Type B pancreatic cell (in vitro differentiated cells): ENCODE measurements at places on chromosomes 7 and 10.
A peak's percentile ranks its signal among the peaks of the same experiment; 100 is the strongest.

DNA sequence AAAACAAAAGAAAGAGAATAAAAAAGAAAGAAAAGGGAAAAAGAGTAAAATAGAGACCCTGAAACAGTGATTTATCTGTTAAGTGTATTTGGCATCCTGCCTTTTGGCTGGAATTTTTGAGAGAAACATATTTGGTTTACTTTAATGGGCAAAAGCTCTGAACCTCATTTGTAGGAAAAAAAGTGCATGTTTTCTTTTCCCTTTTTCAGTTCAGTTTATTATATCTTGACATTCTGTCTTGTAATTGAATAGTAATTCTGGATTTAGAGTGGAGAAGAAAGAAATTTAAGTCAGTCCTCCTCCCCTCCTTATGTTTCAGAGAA, 69.5 kb downstream of the ARID5B start:
- H3K4me3 ChIP-seq = peak overlapping the region; percentile 4
- no peak for DNase-seq
- no peaks in the 10 kb centered on the region for H3K27me3 ChIP-seq
- H3K27ac ChIP-seq = peak overlapping the region; percentile 32

DNA sequence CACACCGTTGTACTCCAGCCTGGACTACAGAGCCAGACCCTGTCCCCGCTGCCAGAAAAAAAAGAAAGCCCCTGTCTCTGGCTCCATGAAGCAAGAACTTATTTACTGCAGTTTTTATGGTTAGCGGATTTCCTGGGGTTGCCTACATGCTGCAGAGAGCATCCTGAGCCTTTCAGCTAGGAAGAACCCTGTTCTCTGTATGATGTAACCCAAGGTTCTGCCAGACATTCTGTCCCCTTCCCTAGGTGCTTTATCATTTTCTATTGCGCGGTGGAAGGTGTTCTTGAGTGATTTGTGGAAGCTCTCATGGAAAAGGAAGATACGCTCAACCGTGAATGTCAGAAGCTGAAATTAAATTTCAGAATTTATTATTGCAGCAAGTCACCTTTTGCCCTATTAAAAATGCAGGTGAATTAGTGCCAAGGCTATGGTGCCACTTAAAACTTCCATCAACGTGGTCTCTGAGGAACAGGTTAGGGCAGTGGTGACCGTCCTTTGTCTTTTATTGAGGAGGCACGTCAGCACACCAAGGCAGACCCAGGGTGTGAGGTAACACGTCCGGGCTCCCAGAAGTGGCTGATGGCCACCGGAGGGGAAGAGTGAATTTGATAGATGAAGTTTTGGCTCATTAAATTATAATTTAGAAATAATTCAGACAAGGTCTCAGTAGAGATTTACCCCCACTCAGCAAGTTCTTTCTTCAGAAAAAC, 273.1 kb downstream of the PHTF2 start:
- no peaks in the 10 kb centered on the region for H3K4me1 ChIP-seq
- H3K36me3 ChIP-seq = no peaks in the 10 kb centered on the region
- H3K27ac ChIP-seq = no peak overlapping the region
- peaks cover 8% of the 10 kb centered on the region for H3K27me3 ChIP-seq

DNA sequence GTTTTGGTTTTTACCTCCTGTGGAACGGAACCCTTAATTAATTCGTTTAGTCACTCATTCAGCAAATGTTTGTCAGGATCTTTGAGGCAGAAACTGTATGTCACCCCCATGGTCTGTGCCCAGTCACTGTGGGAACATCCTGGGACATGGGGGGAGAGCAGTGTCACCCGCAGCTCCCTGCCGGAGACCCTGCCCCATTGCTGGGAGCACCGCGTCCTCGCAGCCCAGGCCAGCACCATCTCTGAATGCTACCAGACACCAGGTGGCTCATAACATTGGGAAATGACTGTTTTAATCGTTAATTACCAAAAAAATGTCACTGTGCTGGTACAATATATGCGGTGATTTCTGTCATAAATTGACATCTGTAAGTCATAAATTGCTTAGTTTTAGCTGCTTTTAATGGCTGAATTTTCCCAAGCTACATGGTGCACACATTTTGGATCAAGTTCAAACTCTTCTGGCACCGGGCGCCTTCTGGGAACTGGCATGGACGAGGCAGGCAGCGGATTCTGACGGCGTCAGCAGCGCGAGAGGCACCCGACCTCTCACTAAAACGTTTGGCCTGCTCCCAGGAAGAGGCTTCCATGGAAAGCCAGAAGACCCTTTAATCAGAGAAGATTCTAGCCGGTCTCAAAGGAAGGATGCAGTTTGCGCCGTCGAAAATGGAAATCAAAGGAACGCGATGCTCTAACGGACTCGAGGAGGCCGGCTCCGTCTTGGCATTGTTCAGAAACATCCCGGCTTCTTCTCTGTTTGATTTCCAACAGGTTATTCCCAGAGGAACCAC, 184.2 kb downstream of the ADARB2 start:
- H3K27ac ChIP-seq = no peak overlapping the region
- H3K4me1 ChIP-seq = peaks cover 7% of the 10 kb centered on the region
- DNase-seq = no peak
- peaks cover 22% of the 10 kb centered on the region for H3K27me3 ChIP-seq

DNA sequence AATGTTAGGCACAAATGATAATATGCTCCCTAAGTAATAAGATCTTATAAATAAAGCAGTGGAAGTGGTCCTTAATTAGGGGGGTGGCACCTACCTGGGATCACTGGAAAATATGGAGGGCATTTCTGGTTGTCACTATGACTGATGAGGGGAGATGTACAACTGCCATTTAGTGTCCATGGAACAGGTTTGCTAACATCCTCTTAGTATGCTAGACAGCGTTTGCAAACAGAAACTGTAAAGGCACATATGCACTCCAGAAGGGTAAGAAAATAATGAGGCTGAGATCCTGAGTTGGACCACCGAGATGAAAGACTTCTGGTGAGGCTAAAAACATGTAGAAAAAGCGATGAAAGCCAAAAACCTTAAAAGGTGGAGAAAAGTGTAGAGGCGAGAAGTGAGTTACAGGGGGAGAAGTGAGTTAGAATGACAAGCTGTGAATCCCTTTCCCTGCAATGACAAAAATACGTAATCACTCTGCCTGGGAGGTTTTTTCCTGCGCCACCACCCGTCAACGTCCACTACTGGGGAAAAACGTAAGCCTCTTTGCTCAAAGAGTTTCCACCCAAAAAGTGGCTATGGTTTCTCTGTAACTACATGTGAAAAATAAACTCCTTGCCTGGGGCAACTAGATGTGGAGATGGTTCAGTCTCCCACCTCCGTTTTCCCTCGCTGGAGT, 767 bp downstream of the KRIT1 start:
- H3K4me3 ChIP-seq = peak overlapping the region; percentile 98
- no peak for DNase-seq
- peak overlapping the region; percentile 100 for H3K27ac ChIP-seq

GRCh38 chr7:30815388-30815854, 44.2 kb downstream of the MINDY4 start:
- no peaks in the 10 kb centered on the region for H3K4me1 ChIP-seq
- no peak overlapping the region for H3K4me3 ChIP-seq
- no peak for DNase-seq
- no peaks in the 10 kb centered on the region for H3K27me3 ChIP-seq
- H3K36me3 ChIP-seq = peaks cover 5% of the 10 kb centered on the region

DNA sequence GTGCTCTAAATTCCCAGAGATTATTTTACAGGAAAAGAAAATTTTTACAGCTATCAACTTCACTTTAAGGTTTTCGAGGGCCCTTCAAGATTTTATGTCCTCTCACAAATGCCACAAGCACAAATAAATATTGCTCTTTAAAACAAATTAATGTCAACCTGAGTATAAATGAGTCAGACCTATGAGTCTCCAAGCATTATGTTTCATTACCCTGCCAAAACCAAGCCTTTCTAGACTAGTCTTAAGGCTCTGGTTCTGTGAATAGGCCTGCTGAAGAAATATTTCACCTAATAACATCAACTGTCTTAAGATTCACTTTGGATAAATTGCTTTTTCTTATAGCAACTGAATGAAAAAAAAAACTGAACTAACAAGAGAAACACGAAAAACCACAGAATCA, 153.0 kb downstream of the PDE1C start:
- DNase-seq = no peak
- no peaks in the 10 kb centered on the region for H3K4me1 ChIP-seq
- no peaks in the 10 kb centered on the region for H3K36me3 ChIP-seq
- H3K27me3 ChIP-seq = peaks cover 19% of the 10 kb centered on the region

- no peak for DNase-seq
- peaks cover 11% of the 10 kb centered on the region for H3K27me3 ChIP-seq
- peak overlapping the region; percentile 91 for H3K27ac ChIP-seq
- H3K4me1 ChIP-seq = peaks cover 62% of the 10 kb centered on the region
- no peaks in the 10 kb centered on the region for H3K36me3 ChIP-seq
Observed at GRCh38 chr10:21507150-21507549, 18.3 kb downstream of the SKIDA1 start.

DNA sequence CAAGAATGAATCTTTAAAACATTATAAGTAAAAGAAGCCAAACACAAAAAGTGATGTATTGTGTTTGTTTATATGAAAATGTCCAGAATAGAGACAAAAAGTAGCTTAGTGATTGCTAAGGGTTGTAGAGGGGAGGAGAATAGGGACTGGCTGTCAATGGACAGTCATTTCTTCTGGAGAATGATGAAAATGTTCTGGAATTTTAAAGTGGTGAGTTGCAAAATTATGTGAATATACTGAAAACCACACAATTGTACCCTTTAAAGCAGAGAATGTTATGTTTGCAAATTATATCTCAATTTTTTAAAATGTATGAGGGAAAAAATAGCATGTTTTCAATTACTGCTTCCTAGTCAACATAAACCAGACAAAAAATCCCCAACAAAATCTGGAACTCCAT, 174.2 kb downstream of the KMT2E start:
- H3K36me3 ChIP-seq = no peaks in the 10 kb centered on the region
- H3K27me3 ChIP-seq = no peaks in the 10 kb centered on the region

GRCh38 chr10:29157321-29157720, 131.5 kb upstream of the LYZL1 start:
- no peaks in the 10 kb centered on the region for H3K36me3 ChIP-seq
- H3K4me3 ChIP-seq = no peak overlapping the region
- no peaks in the 10 kb centered on the region for H3K27me3 ChIP-seq
- H3K27ac ChIP-seq = no peak overlapping the region
- DNase-seq = no peak
- peaks cover 14% of the 10 kb centered on the region for H3K4me1 ChIP-seq

GRCh38 chr7:95840953-95841950, 68.9 kb downstream of the DYNC1I1 start:
- H3K27ac ChIP-seq = no peak overlapping the region
- peaks cover 6% of the 10 kb centered on the region for H3K36me3 ChIP-seq
- DNase-seq = no peak
- H3K27me3 ChIP-seq = peaks cover 2% of the 10 kb centered on the region
- peaks cover 24% of the 10 kb centered on the region for H3K4me1 ChIP-seq
- no peak overlapping the region for H3K4me3 ChIP-seq

DNA sequence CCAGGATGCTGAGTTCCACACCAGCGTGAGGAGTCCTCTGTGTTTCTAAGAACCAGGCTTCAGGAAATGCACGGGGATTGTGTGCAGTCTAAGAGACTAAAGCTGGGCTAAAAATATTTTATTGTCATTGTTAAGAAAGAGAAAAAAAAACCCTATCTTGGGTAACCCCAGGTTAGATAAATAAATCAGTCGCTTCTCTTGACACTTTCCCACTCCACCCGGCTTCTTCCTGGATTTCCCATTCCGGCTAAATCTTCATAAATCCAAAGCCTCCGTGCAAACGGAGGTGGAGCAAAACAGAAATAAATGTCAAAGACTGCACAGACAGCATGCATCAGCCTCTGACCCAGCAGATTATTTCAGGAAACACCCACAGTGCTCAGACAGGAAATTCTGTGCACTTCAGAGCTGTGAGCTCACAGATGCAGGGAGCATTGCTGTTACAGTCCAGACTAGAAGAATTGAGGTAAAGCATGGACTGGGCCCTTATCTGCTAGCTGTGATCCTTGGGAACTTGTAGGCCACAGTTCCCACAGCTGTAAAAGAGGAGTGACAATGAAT, 44.8 kb upstream of the GRID1 start:
- no peaks in the 10 kb centered on the region for H3K36me3 ChIP-seq
- H3K27ac ChIP-seq = peak overlapping the region; percentile 24
- DNase-seq = no peak
- peaks cover 9% of the 10 kb centered on the region for H3K4me1 ChIP-seq
- no peaks in the 10 kb centered on the region for H3K27me3 ChIP-seq

DNA sequence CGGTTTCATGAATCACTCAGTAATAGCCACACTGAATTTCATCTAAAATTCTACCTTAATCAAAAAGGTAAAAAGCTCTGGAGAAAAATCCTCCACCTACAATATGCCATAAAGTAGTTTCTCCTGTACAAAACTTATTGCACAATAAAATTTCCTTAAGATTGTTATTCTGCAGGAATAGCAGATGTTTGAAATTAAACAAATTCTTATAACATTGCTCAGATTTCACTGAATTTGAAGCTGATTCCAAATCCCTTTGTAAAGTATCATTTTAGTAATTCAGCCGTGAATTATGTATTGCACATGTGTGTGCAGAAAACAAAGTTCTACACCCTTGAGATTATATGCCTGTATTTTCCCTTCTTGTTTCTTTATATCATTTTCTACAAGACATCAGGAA, 123.8 kb downstream of the AMPH start:
- H3K27ac ChIP-seq = no peak overlapping the region
- no peaks in the 10 kb centered on the region for H3K4me1 ChIP-seq
- no peaks in the 10 kb centered on the region for H3K36me3 ChIP-seq
- no peak for DNase-seq
- no peaks in the 10 kb centered on the region for H3K27me3 ChIP-seq

DNA sequence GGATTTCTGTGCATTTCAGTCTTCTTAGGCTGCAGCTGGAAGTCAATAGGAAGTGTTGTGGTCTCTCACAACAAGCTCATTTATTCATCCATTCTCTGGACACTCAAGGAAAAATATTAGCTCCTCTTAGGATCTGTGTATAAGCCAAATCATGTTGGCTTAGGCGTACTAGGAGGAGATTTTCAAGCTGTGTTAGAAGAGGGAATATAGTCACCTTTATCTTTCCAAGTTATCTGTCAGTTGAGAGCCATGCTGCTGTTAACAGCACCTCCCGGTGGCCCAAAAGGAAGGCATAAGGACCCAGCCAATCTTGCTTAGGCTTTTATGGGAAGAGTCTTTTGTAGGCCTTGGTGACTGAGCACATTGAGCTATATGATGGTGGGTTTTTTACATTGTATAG, 220.0 kb downstream of the LRMDA start:
- H3K27me3 ChIP-seq = peaks cover 72% of the 10 kb centered on the region
- peaks cover 43% of the 10 kb centered on the region for H3K4me1 ChIP-seq
- H3K4me3 ChIP-seq = no peak overlapping the region
- H3K36me3 ChIP-seq = no peaks in the 10 kb centered on the region
- H3K27ac ChIP-seq = no peak overlapping the region
- DNase-seq = no peak
